ENCODE measurements at places on chromosomes 3 and 15. TPM values are rescaled to one million over a fixed set of nuclear protein-coding genes. Genes with fewer than 3 reads are reported as not detected.

The GOLGA6L7 gene
- total RNA-seq, result not detected

The NMNAT3 gene
- total RNA-seq, result 8.8 TPM

The PAQR9 gene
- total RNA-seq, result not detected

The SCN11A gene
- 0.49 TPM for total RNA-seq

The GOLGA8Q gene
- 1.8 TPM for total RNA-seq

The ARHGEF26 gene
- total RNA-seq, result 45.2 TPM

The ARMC8 gene
- 138 TPM for total RNA-seq

The LYZL4 gene
- total RNA-seq, result not detected

The CHRD gene
- 11.5 TPM for total RNA-seq

The GOLGA8H gene
- 0.65 TPM for total RNA-seq
